Stimulated activated CD8-positive, alpha-beta memory T cell treated with anti-CD3 and anti-CD28 coated beads, Interleukin-7, amount 100 ng/mL, for 24 hours (primary cell): ENCODE measurements at places on chromosomes 3 and 15.

GRCh38 chr3:177830411-177830849, 633.1 kb upstream of the TBL1XR1 start:
- no peak for DNase-seq

DNA sequence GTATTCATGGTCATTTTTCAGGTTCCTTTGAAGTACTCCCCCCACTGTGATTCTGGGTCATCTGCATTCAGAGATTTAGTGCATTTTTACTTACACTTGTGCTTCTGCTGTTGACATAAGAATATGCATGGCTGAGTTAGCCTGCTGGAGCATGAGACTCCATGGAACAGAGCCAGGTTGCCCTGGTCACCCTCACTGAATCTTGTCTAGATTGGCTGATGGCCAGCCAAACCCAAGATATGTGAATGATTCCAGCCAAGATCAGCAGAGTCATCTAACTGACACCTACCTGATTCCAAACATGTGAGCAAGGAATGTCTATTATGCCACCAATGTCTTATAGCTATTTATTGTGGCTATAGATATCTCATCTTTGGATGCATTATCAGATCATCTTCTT, 25.1 kb downstream of the DTWD1 start:
- DNase-seq = no peak

DNA sequence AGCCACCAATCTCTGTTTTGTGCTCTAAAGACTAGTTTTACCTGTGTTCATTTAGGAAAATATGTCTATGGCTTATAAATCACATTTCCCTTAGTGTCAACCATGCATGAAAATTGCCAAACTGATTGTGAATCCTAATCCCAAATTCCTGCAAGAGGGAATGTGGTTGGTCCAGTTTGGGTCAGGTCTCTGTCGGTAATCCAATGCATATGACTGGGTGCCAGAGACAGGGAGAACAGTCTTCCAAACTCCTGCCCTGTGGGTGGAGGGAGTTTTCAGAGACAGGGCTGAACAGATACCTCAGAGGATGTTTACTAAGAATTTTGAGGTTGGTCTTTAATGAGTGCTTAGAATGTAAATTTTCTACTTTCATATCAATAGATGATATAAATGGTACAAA, 300.5 kb upstream of the ARL6 start:
- no peak for DNase-seq

- no peak for DNase-seq
These were observed 244.4 kb upstream of the TRIM42 start for GRCh38 chr3:140433431-140433830.

- DNase-seq = no peak
These were observed 33.3 kb downstream of the PTPN23 start for GRCh38 chr3:47414161-47414564.

DNA sequence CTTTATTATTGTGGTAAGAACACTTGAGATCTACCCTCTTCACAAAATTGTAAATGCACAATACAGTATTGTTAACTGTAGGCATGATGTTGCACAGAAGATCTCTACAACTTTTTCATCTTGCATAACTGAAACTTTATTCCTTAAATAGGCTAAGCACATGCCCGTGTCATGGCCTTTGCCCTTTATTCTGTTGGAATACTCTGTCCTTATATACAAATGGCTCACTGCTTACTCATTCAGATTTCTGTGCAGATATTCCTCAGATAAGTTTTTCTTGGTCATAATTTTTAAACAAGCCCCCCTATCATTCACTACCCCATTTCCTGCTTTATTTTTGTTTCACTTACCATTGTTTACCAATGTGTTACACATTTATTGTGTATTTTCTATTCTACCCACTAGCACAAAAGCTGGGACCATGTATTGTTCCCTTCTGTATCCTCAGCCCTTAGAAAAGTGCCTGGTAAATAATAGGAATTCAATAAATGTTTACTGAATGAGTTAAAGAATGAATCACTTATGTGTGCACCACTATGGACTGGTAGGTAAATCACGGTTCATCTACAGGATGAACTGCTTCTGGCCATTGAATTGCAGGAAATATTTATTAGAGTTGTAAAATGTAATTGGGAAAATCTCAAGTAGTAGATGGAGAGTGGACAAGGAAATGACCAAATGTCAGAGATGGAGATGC, 151.0 kb downstream of the CPNE4 start:
- no peak for DNase-seq

DNA sequence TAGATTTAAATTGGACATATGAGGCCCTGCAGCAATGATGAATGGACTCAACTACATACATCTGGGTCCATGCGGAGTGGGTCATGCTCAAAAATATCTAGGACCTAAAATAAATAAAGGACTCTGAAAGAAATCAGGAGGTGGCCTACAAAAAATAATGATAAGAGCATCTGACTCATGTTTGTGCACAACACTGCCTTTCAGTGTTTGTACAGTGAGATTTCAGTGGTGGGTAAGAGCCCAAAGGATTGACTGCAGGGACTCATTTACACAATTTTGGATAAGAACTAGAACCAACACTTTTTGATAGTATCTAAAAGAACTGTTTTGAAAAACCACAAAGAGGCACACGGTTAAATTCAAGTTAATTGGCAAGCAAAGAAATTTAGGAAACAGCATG, 285.5 kb downstream of the SLC9A9 start:
- DNase-seq = no peak

DNA sequence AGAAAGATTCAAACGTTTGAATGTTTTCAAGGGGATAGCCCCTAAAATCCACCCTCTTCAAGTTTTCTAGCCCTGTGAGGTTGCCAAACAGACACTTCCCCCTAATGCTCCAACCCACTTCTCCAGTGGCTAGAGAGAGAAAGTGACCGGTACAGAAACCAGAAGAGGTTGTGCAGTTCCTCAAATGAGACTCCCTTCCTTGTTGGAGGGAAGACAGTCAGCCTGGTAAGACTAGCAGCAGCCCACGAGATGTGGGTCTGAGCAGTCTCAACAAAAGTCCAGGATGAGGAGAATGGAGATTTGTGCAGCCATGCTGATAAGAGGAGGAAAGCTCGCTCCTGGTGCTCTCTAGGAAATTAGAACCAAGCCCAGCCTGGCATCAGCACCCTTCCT, 222.8 kb upstream of the TPRG1 start:
- no peak for DNase-seq

DNA sequence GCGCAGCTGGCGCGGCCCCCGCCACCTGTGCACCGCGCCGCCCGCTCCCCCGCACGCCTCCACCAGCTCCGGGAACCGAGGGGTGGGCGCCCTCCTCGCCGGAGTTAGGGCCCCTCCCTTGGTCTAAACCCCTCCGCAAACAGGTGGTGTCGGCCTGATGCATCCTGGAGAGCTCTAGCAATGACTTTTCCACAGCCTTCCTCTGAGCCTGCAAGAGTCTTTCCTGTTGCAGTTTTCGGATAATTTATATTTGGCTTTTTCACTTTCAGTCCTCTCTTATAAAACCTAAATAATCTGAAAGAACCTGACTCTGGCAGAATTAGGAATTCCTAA, 334 bp upstream of the IGSF11 start:
- DNase-seq = no peak

DNA sequence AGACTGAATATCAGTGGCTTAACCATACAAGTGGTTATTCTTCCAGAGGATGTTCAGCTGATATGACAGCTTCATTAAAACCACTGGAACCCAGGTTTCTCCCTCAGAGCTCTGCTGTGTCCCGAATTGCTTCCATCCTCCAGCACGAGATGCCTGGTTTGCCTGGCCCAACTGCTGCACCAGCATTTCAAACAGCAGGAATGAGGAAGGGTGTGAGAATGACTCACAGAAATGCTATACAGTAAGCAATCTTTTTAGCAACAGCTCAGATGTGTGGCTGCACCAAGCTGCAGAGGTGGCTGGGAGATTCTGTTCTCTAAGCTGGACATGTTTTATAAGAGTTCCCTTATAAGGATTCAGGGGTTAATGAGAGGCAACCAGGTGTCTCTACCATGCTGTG, 271.0 kb downstream of the GABRG3 start:
- DNase-seq = no peak
